ENCODE measurements at places on chromosomes 3 and 15.

DNA sequence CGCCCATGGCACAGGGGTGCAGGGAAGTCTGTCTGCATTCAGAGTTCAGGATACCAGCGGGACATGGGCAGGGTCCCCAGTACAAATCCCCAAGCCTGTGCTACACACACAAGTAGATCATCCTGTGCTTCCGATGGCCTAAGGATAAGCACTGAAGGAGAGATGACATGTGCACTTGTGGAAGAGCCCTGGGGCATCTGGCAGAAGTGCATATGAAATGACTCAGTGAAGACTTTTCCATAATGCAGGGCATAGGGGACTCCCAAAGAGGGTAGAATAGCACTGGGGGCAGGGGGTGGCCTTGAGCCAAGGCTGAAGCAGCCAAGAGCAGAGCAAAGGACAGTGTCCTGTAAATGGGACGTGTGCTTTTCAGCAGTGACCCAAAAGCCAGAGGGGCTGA, 22.9 kb downstream of the ADAMTS17 start:
- DNase-seq: no peak

- DNase-seq: no peak
These were observed 97.1 kb upstream of the SNRPA1 start for GRCh38 chr15:101391981-101392640.

GRCh38 chr3:468172-468571, 271.6 kb downstream of the CHL1 start:
- DNase-seq: no peak

DNA sequence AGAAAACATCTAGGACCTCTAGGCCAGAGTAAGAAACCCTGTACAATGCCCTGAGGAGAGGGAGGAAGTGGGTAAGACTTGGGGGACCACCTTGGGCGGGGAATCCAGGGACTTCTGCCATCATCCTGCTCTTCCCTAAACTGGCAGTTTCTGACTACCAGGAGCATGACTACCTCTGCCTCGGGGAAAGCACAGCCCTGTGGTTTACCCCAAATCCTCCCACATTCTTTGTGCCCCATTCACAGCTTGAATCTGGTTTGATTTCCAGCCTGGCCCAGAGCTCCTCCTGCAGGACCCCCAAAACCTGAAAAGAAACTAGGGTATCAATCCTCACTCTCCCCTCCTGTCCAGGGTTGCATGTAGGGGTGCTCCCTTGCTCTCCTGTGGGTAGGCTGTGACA, 4.7 kb downstream of the C3orf18 start:
- DNase-seq: no peak

DNA sequence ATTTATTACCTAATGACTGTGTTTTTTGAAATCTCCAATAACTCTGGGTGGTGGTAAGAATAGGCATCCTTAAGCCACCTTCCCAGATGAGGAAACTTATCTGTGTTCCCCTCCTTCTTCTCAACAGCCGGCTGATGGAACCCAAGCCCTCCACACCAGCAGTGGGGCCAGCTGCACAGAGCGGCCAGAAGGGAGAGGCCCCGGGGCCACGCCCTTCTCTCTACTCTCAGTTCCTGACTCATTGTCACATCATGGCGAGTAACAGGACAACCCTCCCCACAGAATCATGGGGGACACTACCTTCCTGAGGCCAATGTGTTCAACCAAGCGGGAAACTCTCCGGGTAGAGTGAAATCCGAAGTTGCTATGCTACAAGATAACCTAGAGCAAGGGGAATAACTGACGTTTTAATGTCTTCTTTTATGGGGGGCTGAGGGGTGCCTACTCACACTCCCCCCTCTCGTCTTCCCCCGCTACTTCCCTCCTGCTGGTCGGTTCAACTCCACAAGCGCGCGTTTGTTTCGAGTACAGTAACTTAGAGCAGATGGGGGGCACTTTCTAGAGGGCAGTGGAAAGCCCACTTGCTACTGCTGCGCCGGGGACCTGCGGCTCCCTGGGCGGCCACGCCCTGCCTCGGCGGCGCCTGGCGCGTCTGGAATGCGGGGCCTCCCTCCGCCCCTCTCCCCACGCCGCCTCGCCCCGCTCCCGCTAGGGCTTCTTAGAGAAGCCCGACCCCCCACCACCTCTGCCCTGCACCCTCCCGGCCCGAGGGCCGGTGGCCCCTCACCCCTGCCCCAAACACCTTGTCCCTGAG, 621 bp downstream of the ANXA2 start:
- DNase-seq: peak; percentile 12

GRCh38 chr15:38490242-38490922, 36.5 kb downstream of the FAM98B start:
- DNase-seq: no peak

GRCh38 chr3:51622413-51622812, 48.6 kb upstream of the TEX264 start:
- DNase-seq: no peak

DNA sequence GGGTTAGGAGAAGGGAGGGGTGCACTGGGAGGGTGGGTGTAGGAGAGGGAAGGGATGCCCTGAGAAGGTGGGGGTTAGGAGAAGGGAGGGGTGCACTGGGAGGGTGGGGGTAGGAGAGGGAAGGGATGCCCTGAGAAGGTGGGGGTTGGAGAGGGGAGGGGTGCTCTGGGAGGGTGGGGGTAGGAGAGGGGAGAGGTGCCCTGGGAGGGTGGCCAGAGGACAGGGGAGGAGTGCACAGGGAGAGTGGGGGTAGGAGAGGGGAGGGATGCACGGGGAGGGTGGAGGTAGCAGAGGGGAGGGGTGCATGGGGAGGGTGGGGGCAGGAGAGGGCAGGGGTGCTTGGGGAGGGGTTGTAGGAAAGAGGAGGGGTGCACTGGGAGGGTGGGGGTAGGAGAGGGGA, 3.2 kb downstream of the TM4SF19 start:
- DNase-seq: no peak

DNA sequence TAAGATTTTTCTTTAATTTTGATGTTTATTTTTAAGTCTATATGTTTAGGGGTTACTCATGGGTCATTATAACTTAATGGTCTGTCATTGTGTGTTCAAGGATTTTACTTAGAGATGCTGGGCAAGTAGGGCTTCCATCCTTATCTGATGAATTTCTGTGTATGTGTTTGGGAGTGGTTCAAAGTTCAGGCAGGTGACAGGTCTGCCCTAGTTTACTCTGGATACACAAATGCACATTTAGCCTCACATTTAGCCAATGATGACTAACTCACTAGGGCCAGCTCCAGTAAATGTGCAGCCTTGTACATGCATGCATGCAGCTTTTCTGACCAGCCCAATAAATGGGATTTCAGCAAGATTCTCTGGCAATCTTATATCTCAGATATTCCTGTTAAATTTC, 554.1 kb downstream of the SI start:
- no peak for DNase-seq

DNA sequence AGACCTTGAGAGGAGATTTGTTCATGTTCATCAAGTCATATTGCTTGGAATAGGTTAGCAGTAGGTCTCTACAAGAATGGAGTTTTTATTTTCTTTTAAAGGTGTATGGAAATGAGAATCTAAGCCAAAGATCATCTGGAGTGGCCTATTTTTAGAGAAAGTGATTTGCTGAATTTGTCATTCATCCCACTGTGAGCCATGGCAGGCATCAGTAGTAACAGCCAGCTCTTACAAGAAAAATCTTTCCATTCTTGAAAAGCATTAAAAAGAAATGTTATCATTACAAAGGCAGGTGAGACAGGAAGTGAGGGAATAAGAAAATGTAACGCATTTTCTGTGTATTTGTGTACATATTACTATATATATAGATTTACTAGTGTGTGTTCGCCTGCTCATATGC, 29.6 kb downstream of the STAC start:
- DNase-seq: no peak

DNA sequence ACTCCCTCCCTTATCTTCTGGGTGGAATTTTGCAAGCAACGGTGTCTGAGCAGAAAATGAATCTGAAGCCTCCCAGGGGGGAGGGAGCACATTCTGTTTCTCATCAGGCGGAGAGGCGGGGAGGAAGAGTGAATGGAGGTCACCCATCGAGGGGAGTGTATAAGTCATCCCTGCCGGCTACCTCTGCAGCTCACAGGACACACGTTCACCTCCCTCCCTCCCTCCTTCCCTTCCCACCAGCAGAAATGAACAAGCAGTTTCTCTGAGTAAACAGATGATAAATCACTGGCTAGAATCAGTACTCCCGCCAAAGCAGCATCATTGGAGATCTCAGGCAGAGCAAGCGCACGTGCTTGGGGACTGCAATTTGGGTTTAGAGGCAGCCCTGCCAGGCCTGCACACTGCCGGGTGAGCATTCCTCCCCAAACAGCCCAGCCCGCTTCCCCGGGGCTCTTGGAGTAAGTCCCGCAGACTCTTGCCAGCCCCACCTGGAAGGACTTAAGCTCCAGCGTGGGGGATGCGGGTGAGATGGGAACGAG, 38.3 kb downstream of the CPN2 start:
- no peak for DNase-seq

DNA sequence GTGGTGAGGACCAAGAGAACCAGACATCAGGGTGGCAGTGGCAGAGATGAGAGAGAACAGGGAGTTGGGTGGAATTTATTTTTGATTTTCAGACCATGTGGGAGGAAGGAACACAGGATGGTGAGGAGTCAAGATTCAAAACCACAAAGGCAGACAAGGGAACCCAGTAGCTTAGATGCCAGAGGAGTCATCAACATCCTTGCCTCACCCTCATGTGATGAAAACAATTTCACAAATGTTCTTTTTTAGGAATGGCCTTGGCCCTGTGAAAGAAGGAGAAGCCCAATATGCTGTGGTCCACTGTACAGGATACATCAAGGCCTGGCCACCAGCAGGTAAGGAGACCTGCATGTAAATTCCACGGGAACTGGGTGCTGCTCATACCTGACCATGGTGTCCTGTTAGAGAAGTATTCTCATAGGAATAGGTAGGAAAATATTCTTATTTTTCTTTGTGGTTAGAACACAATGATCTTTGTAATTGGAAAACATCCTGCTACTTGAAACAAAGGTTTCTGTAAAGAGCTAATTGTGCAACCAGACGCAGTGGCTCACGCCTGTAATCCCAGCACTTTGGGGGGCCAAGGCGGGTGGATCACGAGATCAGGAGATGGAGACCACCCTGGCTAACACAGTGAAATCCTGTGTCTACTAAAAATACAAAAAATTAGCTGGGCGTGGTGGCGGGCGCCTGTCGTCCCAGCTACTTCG, 110.0 kb downstream of the ARNT2 start:
- DNase-seq: no peak

GRCh38 chr15:85726454-85726853, 68.3 kb downstream of the KLHL25 start:
- DNase-seq: no peak

DNA sequence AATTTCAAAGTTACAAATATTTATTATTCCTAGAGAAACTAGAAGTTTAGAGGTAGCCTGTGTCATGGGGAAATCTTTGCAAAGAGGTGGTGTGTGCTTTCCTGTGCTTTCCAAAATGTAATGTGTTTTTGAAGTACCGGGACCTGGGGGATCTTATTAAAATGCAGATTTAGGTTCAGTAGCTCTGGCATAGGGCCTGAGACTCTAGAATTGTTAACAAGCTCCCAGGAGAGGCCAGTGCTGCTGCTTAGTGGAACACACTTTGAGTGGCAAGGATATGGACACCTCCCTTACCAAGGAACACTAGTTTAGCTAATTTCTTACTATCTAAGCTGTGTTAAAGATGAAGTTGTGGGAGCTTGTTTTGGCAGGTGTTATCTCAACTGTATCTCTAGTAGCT, 428.9 kb downstream of the VGLL3 start:
- DNase-seq: no peak

GRCh38 chr3:193731656-193732055, 138.6 kb downstream of the OPA1 start:
- no peak for DNase-seq

- DNase-seq: no peak
These were observed 19.8 kb downstream of the UBA5 start for GRCh38 chr3:132679911-132680310.

DNA sequence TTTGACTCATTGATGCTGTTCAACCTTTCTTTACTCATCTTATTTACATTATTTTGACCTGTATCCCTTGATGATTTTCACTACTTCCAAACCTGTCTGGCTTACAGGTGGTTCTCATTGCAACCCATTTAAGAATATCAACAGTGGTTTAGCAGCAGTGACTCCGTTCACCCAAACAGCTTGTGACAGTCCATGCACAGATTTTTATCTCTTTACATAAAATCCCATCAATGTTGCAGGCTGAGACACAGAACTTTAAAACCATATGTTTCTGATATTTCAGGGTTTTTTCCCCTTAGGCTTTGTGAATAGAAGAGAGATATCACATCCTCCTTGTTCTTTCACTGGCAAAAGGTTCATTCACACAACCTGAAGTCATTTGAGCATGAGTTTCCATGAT, 149.1 kb upstream of the CDIN1 start:
- no peak for DNase-seq
